AG10803 (cell line): ENCODE measurements at places on chromosomes 13 and 19.

DNA sequence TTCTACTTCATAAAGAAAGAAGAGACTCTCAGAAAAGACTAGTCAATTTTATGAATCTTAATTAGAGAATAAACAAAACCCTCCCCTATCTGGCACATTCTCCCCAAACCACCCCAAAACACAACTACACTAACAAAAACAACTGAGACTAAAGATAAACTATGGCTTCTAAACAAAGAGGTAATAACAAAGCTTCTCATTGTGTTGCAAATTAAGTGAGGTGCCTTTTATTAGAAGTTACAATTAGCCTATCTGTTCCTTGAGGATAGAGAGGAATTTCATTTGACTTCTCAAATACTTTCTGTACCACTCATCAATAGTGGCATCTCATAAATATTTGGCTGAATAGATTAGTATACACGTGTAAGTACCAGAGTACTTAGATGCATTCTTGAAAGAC, 1196.2 kb downstream of the PCDH9 start:
- DNase-seq = no peak

GRCh38 chr13:85332615-85333014, 466.6 kb downstream of the SLITRK6 start:
- DNase-seq = no peak

- no peak for DNase-seq
Measured at GRCh38 chr19:35751839-35752745, 3.7 kb downstream of the LIN37 start.

DNA sequence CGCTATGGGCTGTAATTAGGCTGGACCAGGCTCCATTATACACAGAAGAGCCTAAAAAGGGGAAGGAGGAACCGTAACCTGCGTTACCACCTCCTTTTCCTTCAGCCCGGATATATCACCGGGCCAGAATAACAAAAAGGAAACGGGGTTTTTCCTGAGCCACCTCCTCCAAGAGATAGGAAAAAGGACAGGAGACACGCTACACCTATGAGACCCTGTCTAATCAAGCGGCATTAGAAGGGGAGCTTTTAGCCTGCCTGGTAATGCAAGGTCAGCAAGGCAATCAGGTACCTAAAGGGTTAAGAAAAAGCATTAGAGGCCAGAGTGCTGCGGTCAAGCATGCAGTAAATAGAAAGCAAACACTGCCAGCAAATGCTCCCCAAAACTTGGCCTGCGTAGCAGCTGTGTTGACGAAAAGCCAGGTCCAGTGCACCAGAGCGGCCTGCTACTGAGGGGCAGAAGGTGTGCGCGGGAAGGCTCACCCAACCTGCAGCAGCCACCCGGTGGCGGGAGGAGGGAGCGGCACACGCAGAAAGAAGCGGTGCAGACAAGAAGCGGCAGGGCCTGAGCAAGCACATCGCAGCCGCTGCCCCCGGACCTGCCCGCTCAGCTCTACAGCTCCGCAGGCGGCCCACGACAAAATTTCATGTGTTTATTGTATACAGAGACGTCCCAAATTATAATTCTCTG, 1466.1 kb downstream of the UQCRFS1 start:
- DNase-seq = peak; percentile 13

DNA sequence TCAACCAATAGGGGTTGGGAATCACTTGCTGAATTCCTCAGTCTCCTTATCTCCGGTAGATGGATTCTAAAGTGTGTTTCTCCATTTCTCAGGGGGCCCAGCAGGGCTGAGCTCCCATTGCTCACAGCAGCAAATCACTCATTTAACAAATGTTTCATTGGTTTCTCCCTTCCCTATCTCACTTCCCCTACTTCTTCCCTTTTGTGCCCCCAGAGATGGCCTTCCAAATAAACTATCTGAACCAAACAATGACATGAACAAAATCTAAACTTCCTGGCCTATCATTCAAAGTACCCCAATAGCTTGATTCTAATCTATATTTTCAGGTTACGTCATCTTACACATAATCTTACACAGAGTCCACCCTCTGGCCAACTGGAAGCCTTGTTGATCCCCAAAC, 60.4 kb downstream of the DLEU7 start:
- no peak for DNase-seq

GRCh38 chr19:47545061-47545948, 27.6 kb downstream of the ZNF541 start:
- DNase-seq = no peak

DNA sequence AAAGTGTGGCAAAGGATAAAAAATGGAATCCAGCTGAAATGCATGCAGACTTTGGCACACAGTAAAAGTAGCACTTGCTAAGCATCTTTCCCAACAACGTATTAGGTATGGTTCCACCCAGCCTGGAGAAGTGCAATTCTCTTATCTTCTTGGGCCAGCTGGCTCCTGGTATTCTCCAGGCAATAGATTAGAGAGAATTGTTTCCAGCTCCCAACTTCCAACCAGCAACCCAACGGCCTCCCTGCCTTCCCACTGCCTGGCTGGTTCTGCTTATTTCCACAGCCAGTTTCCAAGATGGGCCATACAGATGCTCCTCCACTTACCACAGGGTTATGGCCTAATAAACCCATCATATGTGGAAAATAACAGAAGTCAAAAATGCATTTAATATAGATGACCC, 133.4 kb downstream of the OXGR1 start:
- no peak for DNase-seq

GRCh38 chr13:30375265-30375835, 46.9 kb upstream of the UBE2L5 start:
- DNase-seq = no peak

DNA sequence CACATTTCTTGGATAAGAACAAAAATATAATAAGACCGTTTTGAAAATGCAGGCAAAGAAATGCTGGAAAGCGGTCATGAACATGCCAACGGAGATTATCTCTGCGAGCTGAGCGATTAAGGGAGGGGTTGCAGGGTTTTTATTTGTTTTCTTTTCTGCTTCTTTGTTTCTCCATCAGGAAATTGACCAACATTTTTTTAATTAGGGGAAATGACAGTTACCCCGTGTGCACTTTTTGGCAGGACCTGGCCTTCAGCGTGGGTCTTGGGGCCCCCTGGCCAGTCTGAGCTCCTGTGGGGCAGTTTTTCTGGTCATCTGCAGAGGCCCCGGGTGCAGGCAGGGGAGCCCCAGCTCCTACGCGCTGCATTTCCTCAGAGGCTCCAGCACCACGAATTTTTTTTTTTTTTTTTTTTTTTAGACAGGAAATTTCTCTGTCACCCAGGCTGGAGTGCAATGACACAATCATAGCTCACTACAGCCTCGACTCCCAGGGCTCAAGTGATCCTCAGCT, 31.3 kb upstream of the HOMER3 start:
- DNase-seq = peak; percentile 24

- DNase-seq = peak; percentile 97
Measured at GRCh38 chr19:47428177-47428894, 9.0 kb upstream of the MEIS3 start.

GRCh38 chr19:41577144-41577830, 1.3 kb downstream of the CEACAM21 start:
- no peak for DNase-seq

DNA sequence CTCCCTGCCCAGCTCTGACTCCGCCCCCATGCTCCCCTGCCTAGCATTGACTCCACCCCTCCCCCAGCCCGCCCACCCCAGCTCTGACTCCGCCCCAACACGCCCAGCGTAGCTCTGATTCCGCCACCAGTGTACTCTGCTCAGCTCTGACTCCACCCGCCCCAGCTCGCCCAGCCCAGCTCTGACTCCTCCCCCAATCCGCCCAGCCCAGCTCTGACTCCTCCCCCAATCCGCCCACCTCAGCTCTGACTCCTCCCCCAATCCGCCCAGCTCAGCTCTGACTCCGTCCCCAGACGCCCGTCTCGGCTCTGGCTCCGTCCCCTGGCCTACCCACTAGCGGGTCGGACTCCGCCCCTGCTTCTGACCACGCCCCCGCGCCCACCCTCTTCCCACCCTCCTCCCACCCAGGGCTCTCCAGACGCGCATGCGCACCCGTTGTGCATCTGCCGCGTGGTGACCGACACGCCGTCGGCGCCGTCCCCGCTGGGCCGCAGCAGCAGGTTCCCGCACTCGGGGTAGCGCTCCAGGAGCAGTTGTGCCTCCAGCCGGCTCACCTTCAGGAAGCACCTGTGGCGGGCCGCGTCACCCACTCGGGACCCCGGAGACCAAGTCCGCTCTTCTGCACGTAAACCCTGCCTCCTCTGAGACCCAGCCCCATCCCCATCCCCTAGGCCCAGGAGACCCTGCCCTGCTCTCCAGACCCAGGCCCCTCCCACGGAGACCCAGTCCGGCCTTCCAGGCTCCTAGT, 10.2 kb downstream of the STAP2 start:
- DNase-seq = peak; percentile 92

DNA sequence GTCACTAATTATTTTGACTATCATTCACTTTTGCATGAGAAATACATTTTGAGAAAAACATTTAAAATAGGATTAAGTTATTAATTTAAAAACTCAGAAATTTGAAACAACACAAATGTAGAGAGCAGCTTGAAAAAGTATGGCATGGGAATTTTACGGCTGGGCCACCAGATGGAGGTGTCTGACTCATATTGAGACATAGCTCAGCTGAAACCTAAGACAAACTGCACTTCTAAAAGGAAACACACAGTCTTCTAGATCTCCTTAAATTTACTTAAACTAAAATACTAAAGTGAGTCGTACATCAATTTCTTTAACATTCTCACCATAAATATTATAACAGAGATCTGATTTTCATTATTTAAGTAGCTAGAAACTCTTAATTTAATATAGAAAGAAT, 41.9 kb upstream of the POSTN start:
- peak; percentile 81 for DNase-seq

GRCh38 chr13:50677258-50677657, 166.2 kb downstream of the DLEU7 start:
- no peak for DNase-seq

- no peak for DNase-seq
Measured at GRCh38 chr13:85441975-85442374, 357.2 kb downstream of the SLITRK6 start.

DNA sequence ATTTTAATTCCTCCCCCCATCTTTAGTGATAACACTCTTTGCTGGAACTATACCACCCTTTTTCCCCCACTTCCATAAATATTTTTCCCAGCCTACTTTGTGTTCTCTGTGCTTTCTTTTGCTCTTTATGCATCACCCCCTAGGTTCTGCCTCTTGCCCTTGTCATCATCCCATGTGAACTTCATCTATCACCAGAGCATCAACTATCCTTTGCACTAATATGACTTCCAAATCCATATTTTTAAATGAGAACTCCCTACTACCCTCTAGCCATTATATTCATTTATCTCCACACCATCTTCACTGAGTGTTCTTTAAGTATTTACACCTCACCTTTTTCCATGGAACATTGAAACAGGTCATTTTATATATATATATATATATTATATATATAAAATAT, 452.7 kb downstream of the FOXO1 start:
- no peak for DNase-seq

GRCh38 chr13:26919732-26920131, 159.1 kb upstream of the GPR12 start:
- DNase-seq = no peak

GRCh38 chr13:30457306-30457891, 8.3 kb downstream of the HMGB1 start:
- DNase-seq = peak; percentile 7

DNA sequence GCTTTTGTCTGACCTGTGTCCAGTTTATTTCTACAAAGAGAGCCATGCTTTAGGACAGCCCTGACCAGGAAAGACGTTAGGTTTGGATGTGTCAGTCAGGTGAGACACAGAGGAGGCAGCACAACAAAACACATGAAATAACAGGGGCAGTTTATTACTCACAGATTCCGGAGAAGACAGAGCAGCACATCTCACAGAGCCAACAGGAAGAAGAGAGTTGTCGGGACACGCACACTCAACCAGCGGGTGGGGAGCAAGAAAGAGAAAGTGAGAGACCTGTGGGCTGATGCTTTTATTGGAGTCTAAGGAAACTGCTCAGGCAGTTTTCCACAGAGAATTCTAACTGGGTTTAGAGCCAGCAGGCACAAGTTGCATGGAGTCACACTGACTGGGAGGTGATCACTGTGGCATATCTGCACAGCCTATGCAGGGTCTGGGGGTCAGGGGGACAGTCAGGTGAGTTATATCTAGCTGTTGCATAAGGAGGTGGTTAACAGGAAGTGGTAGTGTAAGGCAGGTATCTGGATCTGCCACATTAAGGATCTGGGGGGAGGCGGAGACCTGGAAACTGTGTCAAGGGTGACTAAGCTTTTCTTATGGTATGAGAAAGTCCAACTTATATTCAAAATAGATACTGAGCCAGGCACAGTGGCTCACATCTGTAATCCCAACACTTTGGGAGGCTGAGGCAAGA, 24.1 kb upstream of the CEACAM20 start:
- no peak for DNase-seq

DNA sequence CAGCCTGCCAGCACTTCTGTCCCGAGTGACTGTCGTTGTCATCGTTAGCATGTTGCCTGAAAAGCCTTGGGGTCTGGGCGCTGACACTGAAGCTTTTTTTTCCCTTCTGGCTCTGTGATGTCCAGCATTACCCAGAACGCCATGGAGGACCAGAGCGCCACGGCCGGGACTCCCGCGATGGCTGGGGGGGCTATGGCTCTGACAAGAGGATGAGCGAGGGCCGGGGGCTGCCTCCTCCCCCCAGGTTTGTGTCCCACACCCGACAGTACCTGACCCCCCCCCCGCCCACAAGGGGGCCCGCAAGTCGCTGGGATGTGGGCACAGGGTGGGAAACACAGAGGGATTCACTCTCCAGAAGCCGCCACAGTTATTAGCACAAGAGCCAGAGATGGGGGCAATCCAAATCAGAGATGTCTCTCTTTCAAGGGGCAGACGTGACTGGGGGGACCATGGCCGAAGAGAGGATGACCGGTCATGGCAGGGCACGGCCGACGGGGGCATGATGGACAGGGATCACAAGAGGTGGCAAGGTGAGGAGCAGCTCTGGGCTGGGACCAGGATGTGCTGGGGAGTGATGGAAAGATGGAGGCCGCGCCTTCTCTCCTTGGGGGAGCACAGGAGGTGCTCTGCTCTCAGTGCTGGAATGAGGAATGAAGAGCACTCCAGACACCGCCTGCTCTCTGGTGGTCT, 13.2 kb downstream of the MICOS13 start:
- DNase-seq = no peak

- no peak for DNase-seq
Measured at GRCh38 chr13:40980461-40980860, 38.7 kb downstream of the ELF1 start.

DNA sequence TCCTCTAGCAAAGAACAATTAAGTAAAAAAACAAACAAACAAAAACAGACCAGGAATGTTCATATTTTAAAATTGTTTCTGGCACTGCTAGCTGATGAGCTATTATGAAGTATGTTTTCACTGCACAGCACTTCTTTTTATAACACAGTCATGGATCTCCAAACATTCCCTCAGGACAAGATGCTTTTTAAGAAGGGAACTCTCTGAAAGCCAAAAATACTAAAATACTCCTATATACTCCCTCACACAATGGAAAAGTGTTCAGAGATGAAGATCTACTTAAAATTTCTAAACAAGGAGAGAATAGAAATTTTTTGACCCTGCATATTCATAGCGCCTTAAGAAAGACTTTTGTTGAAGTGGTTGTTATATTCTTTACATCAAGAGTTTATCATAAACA, 926.8 kb downstream of the DIAPH3 start:
- DNase-seq = no peak
